Hematopoietic multipotent progenitor cell (in vitro differentiated cells): ENCODE measurements at places on chromosomes 3 and 15. TPM values are rescaled to one million over a fixed set of nuclear protein-coding genes. Genes with fewer than 3 reads are reported as not detected.

The STARD9 gene
- total RNA-seq = 35.5 TPM

The C3orf70 gene
- total RNA-seq = under 0.01 TPM

The HDC gene
- total RNA-seq = 66.8 TPM

The SH3GL3 gene
- total RNA-seq = 0.27 TPM

The B3GALNT1 gene
- total RNA-seq = 12.7 TPM

The ALDH1A2 gene
- total RNA-seq = not detected

GRCh38 chr3:87332789-87333188 lies 56.4 kb upstream of the POU1F1 start:
- DNase-seq = no peak

DNA sequence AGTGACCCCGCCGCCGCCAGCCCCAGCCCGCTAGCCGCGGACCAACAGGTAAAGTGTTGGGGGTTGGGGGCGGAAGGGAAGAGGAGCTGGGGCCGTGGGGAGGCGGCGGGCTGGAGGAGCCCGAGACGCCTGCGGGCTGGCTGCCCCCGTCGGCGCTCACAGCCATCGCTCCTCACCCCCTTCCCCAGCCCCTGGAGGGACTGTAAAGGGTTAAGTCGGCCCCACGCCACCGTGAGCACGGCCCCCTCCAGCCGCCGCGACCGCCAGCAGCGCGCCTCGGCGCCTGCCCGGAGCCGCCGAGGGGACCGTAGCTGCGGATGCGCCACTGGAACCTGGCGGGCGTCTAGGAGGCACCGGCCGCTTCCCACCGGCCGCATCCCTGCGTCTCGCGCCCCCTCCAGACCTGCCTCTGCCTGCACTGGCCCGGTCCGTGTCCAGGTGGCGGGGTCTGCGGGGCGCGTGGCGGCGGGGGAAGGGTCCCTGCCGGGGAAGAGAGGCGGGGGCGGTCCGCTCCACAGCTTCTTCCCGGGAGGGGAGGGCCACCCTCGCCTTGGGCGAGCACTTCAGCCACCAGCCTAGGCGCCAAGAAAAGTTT lies 522 bp downstream of the MED12L start:
- no peak for DNase-seq

DNA sequence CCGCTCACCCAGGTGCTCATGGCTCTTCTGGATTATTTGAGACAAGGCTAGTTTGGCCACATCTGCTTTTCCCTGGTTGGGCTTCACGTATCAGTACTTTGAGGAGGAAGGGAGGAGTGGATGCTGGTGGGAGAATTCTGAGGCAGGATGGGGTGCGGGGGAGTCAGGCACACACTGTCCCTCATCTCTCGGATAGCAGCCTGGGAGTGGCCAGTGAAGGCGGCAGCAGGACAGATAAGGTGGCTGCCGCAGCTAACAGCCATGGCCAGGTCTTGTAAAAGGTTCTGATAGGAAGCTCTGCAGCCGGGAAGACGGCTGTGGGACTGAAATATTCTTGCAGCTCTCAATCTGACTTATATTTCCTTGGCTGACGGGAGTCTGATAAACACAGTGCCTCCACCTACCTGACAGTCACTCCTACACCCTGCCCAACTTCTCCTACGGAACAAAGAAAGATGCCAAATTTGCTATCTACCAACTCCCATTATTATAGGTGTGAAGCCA lies 87.3 kb downstream of the MESD start:
- no peak for DNase-seq

- no peak for DNase-seq
Observed at GRCh38 chr15:65156692-65157091, 23.1 kb upstream of the PDCD7 start.

DNA sequence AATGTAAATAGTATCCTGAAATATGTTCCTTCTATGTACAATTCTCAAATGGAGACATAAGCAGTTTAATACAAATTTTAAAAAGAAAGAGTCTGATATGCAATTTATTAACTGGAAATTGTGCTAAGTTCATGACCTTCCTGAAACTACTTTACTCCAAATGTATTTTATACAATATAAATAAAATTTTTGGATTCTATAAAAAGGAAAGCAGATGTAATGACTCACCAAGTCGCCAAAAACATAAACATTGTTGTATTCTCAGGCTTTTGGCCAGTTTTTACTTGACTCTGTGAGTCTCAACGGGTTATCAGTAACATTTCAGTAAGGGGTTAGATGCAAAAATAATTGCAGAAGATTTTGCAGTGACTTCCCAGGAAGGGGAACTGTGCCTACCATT lies 948.2 kb downstream of the EPHA3 start:
- no peak for DNase-seq

GRCh38 chr3:175416600-175416999 lies 557.5 kb downstream of the NAALADL2 start:
- no peak for DNase-seq

- no peak for DNase-seq
Observed at GRCh38 chr3:71688121-71688520, 37.1 kb downstream of the EIF4E3 start.

DNA sequence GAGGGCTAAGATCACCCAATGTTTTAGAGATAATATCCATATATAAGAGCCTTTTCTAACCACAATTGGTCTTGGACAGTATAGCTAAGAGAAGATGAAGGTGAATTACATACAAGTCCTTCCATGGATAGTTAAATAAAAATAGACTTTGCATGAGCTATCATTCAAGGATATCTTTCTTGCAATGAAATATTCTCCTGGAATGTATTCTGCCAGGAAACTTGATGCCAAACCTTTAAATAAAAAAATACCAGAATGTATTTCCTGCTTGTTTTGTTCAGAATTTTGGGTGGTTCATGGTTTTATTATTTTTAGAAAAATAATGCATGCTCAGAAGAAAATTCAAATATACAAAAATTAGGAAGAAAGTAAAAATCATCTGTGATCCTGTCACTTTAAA lies 88.8 kb upstream of the PPIB start:
- DNase-seq = no peak

- no peak for DNase-seq
Observed at GRCh38 chr15:101091080-101092017, 160.5 kb downstream of the CHSY1 start.

DNA sequence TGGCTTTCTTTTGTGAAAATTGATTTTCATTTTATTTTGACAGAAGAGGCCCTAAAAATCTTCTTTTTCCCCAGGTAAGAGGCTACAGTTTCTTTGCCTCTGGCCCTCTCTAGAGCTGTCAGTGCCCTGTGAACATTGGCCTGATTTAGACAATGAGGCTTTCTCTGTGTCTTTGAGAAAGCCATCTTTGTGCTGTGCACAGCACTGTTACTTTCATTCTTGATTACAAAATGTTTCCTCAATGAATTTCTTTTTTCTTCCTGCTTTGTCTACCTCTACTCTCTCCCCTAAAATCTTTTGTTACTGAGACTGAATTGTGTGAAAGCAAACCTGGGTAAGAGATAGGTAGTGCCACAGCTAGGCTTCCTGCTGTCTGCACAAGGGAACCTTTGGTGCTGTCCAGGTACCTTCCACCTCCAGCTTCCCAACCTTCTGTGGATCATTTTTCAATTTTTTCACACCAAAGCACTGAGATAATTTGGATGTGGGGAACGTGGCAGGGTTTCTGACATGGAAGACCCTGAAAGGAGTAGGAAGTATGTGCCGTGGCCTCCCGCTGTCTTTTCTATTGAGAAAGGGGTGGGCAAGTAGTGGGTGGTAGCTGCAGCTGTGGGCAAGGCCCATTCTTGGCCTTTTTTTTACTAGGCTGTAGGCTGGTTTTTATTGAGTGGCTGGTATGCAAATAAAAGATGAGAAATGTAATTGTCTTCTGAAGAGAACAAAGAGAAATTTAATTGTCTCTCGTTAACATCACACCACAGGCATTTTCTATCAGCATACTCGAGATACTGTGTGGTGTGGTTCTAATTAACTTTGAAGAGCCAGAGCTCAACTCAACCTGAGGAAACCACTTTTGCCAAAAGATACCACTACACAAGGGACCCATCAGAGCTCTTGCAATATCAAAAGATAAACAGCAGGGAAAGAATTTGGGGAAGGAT lies 21.0 kb downstream of the RAB8B start:
- no peak for DNase-seq

DNA sequence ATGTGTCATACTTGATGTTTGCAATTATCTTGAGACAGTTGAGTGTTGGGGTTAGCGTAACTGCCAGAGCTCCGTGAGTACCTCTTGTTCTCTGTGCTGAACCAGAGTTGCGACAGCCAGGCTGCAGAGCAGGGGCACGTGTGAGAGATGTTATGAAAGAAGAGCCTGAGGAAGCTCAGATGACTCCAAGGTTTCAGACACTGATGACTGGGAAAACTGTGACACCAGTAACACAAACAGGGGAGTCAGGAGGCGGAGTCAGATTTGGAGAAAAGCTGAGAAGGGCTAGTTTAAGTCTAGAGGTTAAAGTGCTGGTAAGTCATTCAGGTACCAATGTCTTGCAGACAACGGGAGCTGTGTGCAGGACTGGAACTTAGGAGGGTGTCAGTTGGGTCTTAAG lies 45.0 kb downstream of the BLM start:
- no peak for DNase-seq

- DNase-seq = no peak
Observed at GRCh38 chr15:71313806-71314205, 198.5 kb downstream of the THSD4 start.

DNA sequence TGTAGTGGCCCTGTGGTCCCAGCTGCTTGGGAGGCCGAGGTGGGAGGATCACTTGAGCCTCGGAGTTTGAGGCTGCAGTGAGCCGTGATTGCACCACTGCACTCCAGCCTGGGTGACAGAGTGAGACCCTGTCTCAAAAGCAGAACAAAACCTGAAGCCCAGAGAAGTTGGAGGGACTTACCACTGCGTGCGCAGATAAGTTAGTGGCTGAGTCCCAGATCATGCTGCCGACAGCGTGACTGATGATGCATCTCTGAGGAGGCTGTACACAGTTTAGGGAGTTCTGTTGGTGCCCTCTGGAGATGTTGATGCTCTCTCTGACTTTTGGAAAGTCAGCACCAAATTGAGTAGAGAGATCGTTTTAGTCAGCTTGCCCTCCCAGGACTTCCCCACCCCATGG lies 15.8 kb upstream of the ABTB1 start:
- no peak for DNase-seq

GRCh38 chr3:189637750-189638149 lies 6.6 kb downstream of the TP63 start:
- no peak for DNase-seq

- DNase-seq = no peak
Observed at GRCh38 chr15:62953021-62953420, 89.5 kb upstream of the TPM1 start.

GRCh38 chr3:159139326-159139725 lies 337.5 kb downstream of the MFSD1 start:
- DNase-seq = no peak

- no peak for DNase-seq
Observed at GRCh38 chr15:68536331-68537095, 42.3 kb upstream of the CORO2B start.

GRCh38 chr3:174376346-174376745 lies 482.8 kb upstream of the NAALADL2 start:
- no peak for DNase-seq

DNA sequence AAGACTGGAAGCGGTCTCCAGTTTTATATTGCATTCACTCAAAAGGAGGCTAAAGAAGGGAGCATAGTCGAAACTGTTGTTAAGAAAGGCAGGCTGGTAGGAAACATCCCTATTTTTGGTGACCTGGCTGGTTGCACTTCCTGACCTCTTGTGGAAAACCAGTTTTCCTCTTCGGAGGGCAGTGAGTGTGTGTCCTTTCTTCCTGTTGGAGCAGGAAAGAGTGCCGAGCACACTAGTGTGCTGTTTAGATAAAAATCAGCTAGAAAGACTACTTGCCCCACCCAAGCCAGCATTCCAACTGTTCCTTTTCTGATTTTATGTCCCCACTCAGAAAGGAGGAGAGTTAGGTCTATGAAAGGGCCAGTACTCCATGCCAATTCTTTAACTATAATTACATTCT lies 65.1 kb upstream of the CCR4 start:
- DNase-seq = no peak

DNA sequence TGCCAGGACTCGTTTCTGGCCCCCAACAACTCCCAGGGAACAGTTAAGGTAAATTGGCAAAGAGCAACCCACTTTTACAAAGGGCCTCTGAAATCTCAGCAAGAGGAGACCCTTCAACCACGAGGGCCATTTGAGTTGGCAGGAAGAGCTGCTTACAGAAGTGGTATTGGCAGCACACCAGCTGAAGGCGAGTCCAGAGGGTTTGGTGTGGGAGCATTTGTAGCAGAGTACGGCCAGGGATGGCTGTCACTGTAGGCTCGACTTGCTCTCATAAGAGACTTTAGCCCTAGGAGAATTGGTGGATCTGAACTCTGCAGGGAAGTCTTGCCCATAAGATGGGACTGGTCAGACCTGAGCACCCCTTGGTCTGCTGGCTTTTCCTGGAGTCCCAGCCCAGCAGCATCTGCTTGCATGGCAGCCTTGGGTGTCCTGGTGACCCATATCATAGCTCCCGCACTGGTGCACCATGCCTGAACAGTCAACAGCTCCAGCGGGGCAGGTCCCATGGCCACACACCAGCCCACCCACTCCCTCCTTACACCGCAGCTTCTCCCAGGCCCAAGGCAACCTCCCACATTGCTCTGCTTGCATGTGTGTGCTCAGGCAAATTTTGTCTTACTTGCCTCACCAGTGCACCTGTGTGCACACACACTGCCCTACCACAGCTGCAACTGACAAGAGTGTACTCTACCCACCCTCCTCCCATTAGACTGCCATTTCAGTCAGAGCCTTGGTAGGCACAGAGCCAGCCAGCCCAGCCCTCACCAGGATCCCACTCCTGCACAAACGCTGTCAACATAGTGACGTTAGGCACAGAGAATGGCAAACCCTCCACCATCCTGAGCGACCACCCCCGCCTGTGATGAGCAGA lies 861.6 kb upstream of the DPPA4 start:
- DNase-seq = no peak

DNA sequence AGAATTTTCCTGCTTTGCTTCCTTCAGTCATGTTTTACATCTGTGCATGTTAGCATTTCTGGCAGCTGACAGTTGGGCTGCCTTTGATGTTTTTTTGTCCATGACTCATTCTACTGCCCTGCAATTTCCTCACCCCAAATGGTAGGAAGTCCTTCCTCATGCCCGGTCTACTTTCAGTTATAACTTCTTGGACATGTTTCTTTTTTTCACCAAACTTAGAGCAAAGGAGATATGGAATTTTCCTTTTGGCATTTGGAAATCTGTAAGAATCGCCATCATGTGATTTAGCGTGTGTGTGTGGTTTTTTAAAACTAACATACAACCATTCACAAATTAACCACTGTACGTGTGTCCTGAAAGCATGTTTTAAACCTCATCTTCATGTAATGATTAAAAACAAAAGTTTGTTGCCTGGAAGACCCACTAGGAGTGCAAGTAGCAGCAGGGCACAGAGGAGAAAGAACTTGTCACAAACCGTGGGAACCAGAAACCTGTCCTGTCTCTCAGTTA lies 430.7 kb upstream of the CFAP20DC start:
- DNase-seq = no peak

GRCh38 chr3:42148086-42148848 lies 57.1 kb downstream of the TRAK1 start:
- DNase-seq = no peak

- no peak for DNase-seq
Observed at GRCh38 chr15:78387246-78388037, 47.3 kb downstream of the CRABP1 start.

DNA sequence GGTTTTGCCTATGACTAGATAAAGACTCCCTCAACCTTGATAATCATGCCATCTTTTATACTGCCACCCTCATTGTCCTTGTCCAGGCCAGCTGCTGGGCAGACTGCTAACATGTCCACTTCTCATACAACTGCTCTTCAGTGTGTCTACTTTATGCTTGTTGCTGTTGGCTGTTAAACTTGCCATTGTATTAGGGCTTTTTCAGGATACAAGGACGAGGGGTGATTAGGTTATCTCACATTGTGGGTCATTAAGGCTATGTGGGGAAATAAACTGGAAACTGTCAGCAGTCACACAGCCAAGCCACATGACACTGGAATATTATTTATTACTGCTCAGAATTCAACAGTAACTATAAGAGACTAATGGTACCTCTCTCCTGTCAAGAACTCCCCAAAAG lies 36.1 kb downstream of the STARD9 start:
- DNase-seq = no peak
